ENCODE measurements at places on chromosomes 12 and 14.

GRCh38 chr14:81529391-81529790, 4.3 kb downstream of the SEL1L start:
- no peak for DNase-seq

- DNase-seq, result no peak
These were observed 210.3 kb downstream of the BTG1 start for GRCh38 chr12:91935296-91935695.

GRCh38 chr12:13836099-13836498, 145.3 kb downstream of the GRIN2B start:
- DNase-seq, result no peak

GRCh38 chr12:42196723-42197603, 41.1 kb downstream of the YAF2 start:
- DNase-seq, result no peak

DNA sequence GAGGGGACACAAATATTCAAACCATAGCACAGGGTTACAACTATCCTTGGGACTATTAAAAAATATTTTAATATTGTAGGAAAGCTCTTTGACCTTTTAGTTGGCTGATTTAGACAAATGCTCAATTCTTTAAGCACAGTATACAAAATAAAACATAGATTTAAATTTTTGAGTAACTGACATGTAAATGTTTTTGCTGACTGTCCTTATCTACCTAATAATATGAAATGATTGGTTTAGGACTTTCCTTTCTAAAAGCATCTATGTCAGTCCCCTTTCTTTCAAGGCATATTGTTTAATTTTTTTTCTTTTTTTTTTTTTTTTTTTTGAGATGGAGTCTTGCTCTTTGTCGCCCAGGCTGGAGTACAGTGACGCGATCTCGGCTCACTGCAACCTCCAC, 16.5 kb upstream of the OR6J1 start:
- DNase-seq, result no peak

- no peak for DNase-seq
These were observed 64.3 kb downstream of the SLC25A47 start for GRCh38 chr14:100387450-100387849.

DNA sequence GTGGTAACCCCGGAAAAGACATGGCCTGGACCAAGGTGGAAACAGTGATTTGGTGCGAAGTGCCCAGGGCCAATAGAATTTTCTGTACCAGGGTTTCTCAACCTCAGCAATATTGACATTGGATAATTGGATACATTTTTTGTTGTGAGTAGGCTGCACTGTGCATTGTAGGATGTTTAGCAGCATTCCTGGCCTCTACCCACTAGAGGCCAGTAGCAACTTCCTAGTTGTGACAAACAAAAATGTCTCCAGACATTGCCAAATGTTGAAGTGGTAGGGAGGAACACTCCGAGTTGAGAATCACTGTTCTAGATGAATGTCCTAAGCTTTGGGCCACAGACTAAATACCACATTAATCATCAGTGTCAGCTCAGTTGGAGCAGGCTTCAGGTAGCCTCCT, 6.2 kb upstream of the CGRRF1 start:
- DNase-seq, result no peak
